ENCODE measurements at places on chromosomes 7 and 10. TPM values are rescaled to one million over a fixed set of nuclear protein-coding genes. Genes with fewer than 3 reads are reported as not detected.

GRCh38 chr10:130836344-130836743 is 475.2 kb downstream of the TCERG1L start:
- H3K27ac ChIP-seq, result no peak overlapping the region
- H3K4me3 ChIP-seq, result no peak overlapping the region
- H3K27me3 ChIP-seq, result peaks cover 8% of the 10 kb centered on the region
- no peak for DNase-seq

DNA sequence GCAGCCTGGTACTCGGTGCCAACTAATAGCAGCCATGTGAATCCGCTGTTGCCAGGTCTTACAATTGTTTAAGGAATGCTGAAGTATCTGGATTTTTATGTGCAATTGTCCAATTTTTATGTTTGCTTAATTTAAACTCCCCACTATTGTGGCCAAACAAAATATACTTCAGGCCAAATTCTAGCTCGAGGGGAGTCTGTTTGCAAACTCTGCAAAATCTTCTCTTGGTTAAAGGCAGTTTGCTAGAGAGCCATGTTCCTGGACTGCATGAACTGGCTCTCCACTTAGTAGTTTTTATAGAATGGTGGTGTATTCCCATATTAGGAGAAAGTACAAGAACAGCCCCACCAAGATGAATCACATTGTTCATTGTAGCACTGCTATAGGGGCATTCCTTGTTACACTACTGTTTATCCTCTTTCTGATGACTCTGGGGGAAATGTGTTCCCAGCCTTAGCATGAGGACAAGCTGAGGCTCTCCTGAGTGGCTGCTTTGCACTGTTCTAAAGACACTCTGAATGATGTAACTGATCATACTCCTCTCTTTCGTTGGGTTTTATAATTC is 178.0 kb upstream of the GLI3 start:
- H3K4me1 ChIP-seq, result no peaks in the 10 kb centered on the region
- no peak for DNase-seq
- H3K4me3 ChIP-seq, result no peak overlapping the region
- H3K27me3 ChIP-seq, result no peaks in the 10 kb centered on the region
- no peaks in the 10 kb centered on the region for H3K36me3 ChIP-seq

- no peaks in the 10 kb centered on the region for H3K27me3 ChIP-seq
- H3K27ac ChIP-seq, result no peak overlapping the region
- DNase-seq, result no peak
- H3K4me3 ChIP-seq, result no peak overlapping the region
Measured at GRCh38 chr10:3432081-3432825, 259.7 kb upstream of the PITRM1 start.

GRCh38 chr10:74898201-74898976 is 72.0 kb downstream of the KAT6B start:
- peak; percentile 70 for DNase-seq
- H3K4me3 ChIP-seq, result no peak overlapping the region
- H3K4me1 ChIP-seq, result peaks cover 57% of the 10 kb centered on the region
- H3K27me3 ChIP-seq, result no peaks in the 10 kb centered on the region

DNA sequence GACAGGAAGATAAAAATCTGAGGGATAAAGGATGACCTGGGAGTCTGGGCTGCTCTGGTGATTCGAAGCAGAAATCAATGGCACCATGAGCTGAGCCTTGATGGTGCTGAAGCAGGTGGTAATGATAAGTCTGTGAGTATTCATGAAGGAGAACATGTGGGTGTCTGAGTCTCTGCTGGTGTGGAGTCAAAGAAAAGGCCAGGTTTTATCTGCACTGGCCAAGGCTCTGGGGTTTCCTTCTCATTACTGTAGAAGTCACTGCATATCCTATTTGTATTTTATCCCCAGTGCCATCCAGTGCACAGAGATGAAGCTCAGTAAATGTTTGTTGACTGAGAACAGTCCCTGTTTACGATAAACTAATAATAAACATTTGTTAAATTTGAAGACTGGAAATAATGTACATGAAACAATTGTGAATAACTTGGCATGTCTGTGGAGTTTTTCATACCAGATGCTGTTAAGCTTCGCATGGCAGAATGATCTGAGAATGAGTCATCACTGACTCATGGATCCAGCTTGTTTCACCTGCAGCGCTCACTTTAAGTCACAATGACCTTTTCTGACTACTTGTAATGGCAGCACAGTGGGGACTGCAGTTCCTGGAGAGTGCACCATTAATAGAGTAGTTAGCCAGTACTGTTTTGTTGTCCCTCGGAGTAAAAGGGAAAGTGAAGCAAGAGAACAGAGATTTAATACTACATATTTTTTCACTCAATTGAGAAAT is 538.5 kb downstream of the HTR7 start:
- DNase-seq, result peak; percentile 21
- H3K27me3 ChIP-seq, result peaks cover 2% of the 10 kb centered on the region
- H3K4me3 ChIP-seq, result no peak overlapping the region
- H3K36me3 ChIP-seq, result no peaks in the 10 kb centered on the region
- H3K27ac ChIP-seq, result no peak overlapping the region
- peaks cover 2% of the 10 kb centered on the region for H3K4me1 ChIP-seq

Gene ZC3HAV1
- 134 TPM for total RNA-seq

DNA sequence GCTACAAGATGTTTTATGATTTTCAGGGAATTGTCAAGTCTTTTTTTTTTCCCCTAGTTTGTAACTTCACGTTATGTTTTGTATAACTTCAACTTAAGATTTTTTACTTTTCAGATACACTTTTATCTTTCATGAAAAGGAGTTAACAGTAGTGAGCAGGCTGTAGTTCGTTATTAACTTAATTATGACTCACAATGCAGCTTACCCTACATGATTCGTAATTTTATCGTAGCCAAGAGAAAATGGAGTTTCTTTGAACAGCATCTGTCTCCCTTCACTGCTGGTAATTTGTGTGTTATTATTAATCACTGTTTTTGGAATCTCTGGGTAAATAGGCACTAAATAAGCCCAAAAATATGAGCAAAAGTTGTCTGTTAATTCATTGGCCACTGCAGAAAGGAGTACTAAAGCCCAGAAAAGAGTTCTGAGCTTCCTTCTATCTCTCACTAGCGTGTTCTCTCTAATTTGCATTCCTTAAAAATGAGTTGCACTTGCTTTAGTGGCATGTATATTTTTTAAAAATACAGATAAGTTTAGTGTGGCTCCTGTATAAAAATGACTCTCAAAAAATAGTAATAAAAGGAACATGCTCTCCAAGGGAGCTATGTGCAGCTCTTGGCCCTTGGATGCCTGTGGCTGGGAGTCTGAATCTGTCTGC is 36.1 kb downstream of the RALA start:
- H3K4me3 ChIP-seq, result no peak overlapping the region
- H3K4me1 ChIP-seq, result peaks cover 36% of the 10 kb centered on the region
- no peak overlapping the region for H3K27ac ChIP-seq
- H3K36me3 ChIP-seq, result peaks cover 46% of the 10 kb centered on the region
- H3K27me3 ChIP-seq, result no peaks in the 10 kb centered on the region

DNA sequence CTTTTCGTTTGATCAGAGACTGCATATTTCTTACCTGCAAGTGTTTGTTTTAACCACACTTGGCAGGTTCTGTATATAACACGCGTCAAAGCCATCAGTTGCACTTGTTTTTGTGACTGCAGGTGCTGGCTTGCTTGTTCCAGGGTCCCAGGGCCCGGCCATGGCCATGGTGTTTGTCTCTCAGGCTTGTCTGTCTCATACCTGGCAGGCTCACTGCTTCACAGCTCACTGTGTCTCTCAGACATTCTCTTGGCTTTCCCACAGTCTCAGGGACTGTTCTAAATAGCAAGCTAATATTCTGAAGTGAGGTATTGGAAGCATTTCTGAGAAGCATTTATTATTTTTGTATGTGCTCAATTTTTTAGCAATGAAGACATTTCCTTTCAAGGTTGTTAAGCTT is 46.9 kb downstream of the GPR141 start:
- H3K36me3 ChIP-seq, result no peaks in the 10 kb centered on the region
- peaks cover 6% of the 10 kb centered on the region for H3K27me3 ChIP-seq
- H3K27ac ChIP-seq, result no peak overlapping the region
- H3K4me3 ChIP-seq, result no peak overlapping the region
- DNase-seq, result no peak
- peaks cover 6% of the 10 kb centered on the region for H3K4me1 ChIP-seq

DNA sequence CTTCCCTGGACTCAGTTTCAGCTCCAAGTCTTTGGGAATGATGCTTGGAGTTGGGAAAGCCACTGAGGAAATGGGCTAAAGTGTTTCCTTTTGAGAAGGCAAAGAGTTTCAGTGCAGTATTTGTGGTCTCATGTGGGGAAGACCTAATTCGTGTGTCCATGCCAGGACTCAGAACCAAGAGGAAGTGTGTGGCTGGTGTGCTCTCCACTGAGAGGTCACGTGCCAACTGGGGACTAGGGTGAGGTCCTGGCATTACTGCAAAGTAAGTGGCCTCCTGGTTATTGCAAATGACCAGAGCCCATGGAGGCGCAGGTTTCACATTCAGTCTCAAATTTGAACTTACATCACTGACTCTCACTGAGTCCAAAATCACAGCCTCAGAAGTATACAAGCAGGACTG is 48.6 kb upstream of the ITPRID1 start:
- H3K27me3 ChIP-seq, result no peaks in the 10 kb centered on the region
- no peak overlapping the region for H3K4me3 ChIP-seq
- DNase-seq, result no peak
- H3K4me1 ChIP-seq, result no peaks in the 10 kb centered on the region
- no peaks in the 10 kb centered on the region for H3K36me3 ChIP-seq

- H3K4me3 ChIP-seq, result no peak overlapping the region
- H3K36me3 ChIP-seq, result peaks cover 45% of the 10 kb centered on the region
- H3K4me1 ChIP-seq, result peaks cover 4% of the 10 kb centered on the region
Measured at GRCh38 chr10:13117841-13118783, 18.1 kb downstream of the OPTN start.

DNA sequence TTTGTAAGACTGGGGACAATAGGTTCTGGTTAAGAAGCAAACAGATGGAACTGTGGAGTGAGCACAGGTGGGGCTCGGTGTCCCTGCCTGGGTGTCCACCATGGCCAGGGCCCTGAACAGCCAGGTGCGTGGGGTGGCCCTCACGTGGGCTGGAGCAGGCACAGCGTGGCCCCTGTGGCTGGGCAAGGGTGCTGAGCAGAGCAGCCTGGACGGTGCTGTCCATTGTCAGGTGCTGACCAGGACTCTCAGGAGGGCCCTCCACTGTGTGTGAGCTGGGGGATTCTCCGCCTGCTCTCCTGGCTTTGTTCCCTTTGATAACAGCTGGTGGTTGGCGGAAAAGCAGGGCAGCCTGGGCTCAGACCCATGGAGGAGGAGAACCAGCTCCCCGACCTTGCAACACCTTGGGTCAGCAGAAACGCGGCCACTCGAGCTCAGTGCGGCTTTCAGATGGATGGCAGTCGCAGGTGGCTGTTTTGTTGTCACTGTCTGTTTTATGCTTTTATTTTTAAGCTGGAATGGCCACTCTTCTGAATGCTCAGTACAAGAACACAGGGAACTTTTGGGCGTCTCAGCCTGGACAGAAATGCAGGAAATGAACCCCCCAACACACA is 273.9 kb upstream of the ADARB2 start:
- H3K4me1 ChIP-seq, result no peaks in the 10 kb centered on the region
- H3K36me3 ChIP-seq, result no peaks in the 10 kb centered on the region
- no peak overlapping the region for H3K4me3 ChIP-seq
- no peak overlapping the region for H3K27ac ChIP-seq

Gene BMI1
- total RNA-seq, result 32.1 TPM

- peaks cover 49% of the 10 kb centered on the region for H3K4me1 ChIP-seq
- DNase-seq, result peak; percentile 35
- H3K27me3 ChIP-seq, result no peaks in the 10 kb centered on the region
- H3K36me3 ChIP-seq, result peaks cover 12% of the 10 kb centered on the region
- peak overlapping the region; percentile 93 for H3K4me3 ChIP-seq
- H3K27ac ChIP-seq, result peak overlapping the region; percentile 87
Measured at GRCh38 chr10:102113261-102113955, 6.8 kb downstream of the LDB1 start.

DNA sequence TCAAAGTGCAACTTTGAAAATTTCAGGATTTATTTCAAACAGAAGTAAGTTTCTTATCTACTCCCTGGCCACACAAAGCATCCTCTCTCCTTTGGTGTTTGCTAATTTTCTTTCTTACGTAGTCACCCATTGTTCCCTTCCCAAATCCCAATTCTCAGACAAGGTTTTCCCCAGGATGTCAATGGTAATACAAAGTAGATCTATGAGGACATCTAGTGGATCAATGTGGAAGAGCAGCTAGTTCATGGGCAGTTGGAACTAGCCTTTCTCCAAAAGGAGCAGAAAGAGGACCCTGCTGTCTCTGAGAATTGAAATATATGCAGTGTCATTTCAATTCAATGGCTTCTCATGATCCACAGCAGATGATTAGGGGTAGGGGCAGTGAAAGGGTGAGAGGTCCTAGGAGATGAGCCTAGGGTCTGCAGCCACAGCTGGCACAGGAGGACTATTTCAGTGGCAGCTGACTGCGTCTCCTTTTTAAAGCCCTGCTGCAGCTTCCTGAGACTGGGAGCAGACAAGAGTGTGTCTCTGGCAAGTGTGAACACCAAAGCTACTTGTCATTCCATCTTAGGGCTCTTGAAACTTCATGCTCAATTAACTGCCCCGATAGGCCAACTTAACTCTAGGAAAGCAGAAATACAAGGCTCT is 632.6 kb downstream of the KCNMA1 start:
- no peak overlapping the region for H3K27ac ChIP-seq
- H3K27me3 ChIP-seq, result peaks cover 4% of the 10 kb centered on the region
- H3K36me3 ChIP-seq, result no peaks in the 10 kb centered on the region
- no peak for DNase-seq
- no peak overlapping the region for H3K4me3 ChIP-seq
- no peaks in the 10 kb centered on the region for H3K4me1 ChIP-seq

GRCh38 chr7:23449941-23450340 is 20.4 kb downstream of the IGF2BP3 start:
- H3K27ac ChIP-seq, result no peak overlapping the region
- H3K36me3 ChIP-seq, result no peaks in the 10 kb centered on the region
- H3K4me3 ChIP-seq, result no peak overlapping the region

DNA sequence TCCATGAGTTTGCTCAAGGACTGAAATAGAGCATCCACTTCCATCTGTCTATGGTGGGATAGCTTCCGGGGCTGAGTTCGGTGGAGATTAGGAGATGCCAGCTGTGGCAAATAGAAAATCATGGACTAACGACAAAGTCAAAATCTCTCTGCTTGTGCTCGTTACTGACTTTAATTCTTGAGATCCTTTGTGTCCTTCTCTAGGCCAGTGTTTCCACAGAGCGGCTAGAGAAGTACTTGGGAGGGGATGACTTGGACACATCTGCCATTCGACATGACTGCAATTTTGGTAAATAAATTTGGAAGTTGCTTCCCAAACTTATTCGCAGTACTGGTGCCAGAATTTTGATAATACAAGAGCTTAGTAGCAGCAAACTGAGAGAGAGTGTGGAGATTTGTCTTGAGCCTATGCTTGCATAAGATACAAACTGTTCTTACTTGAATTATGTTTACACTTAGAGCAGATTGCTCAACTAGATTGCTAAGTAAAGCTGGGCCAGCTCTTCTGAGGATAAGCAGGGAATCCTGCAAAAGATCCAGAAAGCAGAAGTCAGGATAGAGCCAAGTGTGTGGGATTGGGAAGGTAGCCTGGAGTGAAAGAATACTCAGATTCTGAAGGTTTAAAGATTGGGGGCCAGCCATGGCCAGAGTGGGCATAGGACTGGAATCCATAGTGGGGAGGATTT is 27.6 kb downstream of the ABCC2 start:
- H3K27me3 ChIP-seq, result no peaks in the 10 kb centered on the region
- no peak for DNase-seq
- no peaks in the 10 kb centered on the region for H3K4me1 ChIP-seq
- peaks cover 1% of the 10 kb centered on the region for H3K36me3 ChIP-seq
- no peak overlapping the region for H3K27ac ChIP-seq
